NCI-H460 (cell line): ENCODE measurements at places on chromosomes 16 and 17. TPM values are rescaled to one million over a fixed set of nuclear protein-coding genes. Genes with fewer than 3 reads are reported as not detected.

DNA sequence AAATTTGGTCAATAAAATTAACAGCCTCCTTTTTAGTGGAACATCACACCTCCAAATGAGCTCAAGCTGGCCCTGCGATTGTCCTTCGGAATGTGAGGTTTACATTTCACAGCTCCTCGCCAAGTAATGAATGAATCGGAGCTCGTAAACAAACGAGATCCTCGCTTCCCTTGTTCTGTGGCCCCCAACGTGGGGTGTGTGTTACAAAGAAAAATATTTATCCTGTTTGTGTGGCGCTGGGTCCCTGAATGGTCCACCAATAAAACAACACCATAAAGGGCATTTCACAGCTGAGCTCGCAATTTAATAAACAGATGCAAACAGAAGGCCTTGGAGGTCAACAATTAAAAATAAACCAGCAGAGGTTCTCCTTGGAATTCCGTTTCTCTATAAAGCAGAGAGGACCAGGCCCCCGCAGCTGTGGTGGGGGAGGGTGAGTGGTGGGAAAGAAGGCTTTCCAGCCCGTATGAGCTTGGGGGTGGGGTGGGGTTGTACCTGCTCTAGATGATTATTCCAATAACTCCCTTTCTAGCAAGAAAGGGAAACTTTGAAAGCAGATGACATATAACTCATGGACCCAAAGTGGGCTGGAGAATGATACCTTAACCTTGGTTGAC lies 393.9 kb upstream of the SALL1 start:
- DNase-seq: no peak

GRCh38 chr17:78985395-78985794 lies 5.7 kb upstream of the LGALS3BP start:
- no peak for DNase-seq

GRCh38 chr17:20074001-20074400 lies 64.8 kb downstream of the SPECC1 start:
- no peak for DNase-seq

GRCh38 chr17:5078106-5079028 lies at the start of gene ZFP3:
Gene ZFP3 (plus strand): TSS chr17:5078467. CDS start chr17:5091505, 13,038 bp downstream.
- DNase-seq: no peak

DNA sequence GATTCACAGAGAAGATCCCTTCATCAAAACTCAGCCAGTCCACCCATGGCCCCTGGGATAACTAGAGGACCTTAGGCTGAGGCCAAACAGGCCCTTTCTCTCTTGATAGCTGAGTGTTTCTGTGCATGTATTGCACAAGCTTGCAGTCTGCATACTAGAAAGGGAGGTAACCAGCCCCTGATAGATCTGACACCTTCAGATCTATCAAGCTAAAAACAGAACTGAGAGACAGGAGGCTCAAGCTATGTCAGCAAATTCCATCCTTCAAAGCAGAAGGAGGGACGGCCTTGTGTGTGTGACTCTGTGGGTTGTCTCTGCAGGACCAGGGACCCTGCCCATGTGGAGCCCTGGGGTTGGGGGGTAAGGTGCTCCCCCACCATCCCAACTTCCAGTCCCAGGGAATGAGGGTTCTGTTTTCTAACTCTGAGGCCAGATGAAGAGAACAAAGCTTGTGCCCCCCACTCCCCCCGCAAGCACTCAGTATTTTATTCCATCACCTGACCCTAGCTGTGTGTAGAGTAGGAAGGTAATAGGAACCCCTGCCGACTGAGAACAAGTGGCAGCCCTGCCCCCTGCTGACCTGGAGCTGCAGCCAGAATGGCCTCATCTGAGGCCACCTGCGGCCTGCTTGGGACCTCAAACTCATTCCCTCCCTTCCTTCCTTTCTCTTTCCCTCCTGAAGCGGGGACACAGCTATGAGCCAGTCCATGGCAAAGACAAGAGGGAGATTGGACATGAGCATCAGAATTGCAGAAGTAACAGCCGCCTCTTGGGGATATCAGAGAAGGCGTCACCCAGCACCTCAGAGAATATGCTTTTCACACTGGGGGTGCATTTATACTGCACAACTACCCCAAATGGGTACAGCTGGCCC lies 63.8 kb downstream of the SMPD3 start:
- no peak for DNase-seq

DNA sequence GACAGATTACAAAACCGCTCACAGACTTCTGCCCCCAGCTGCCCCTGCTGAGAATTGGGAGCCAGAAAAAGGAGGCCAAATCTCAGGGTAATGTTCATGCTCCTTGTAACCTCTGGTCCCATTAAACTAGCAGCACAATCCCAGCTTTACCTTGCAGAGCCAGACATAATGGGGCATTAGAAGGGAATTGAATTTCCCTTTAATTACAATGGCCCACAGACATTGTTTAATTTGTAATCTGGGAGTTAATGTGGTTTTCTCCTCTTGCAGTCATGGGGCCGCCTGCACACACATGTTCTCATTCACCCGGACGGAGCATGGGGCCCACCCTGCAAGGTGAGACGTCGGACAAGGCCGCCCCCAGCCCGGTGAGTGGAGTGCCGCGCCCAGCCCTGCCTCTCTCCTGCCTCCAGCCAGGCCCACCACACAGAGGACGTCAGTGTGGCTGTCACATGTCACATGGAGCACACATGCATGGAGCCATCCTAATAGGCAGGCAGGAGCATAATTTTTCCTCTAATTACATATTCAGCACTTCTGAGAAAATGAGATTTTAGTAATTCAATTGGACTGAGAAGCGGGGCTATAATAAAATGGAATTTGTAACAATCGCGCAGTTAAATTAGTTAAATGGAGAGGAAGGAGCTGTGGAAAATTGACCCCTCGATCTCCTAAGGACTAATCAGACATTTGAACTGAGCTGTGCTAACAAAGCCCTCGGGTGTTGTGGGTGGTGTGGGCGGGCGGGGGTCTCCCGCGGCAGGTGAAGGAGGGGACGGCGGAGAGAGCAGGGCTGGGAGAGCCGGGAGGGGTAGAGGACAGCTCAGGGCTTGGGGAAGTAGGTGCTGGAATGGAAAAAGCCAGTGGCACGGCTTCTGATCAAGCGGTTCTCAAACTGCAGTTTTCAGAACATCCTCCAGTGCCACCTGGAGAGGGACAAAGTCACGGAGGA lies 87.7 kb downstream of the ENGASE start:
- no peak for DNase-seq

DNA sequence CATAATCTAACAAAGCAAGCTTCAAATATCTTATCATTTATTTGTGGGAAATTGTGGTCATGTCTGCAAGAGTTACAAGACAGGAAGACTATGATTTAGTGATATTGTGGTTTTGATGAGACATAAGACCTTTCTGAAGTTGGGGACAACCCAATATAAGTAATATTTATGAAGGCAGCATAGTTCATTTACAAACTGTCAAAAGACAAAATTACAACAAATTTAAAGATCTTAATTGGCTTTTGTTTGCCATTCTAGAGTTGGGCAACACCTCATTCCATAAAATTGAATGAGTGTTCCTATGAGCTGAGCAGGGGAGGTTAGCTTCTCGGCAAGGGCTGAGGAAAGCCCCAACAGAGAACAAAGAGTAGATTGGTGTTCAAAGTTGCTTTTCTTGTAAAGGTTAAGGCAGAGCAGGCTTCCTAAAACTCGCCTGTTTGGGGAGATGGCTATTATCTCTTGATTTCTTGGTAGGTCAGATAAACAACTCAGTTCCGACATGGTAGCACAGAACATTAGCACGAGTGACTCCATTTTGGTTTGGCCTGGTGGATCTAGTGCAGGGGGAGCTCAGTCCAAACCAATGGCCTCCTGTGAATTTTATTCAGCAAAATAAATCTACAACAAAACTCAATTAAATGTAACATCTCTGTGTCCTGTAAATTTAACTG lies 10.9 kb upstream of the MMD start:
- DNase-seq: no peak

DNA sequence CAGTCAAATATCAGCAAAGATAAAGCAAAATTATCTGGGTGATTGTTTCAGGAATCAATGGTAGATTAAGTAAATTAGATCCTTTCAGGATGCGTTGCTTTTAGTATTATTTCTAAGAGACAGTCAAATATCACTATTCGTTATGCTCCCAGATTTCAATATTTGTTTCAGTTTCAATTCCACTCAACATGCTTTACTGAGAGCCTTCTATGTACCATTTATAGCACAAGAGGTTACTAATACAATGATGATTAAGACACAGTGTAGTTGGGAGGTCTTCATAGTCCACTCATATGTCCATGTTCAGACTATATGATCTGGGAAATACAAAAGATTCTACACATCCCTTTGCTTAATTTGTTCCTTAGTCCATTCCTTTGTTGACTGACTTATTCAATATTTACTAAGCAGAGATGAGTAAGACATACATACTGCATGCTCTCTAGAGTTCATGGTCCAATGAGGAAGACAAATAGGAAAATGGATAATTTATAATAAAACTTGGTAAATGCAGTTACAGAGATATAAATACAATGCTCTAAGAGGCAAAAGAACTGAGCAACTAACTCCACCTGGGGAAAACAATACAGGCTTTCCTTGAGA lies 88.2 kb upstream of the NOG start:
- DNase-seq: no peak

The MYL4 gene
- total RNA-seq: not detected in 2 replicates

The CBLN1 gene
- total RNA-seq: 0.05 TPM in 1 of 2 replicates, not detected in the other
